Karpas-422 (cell line): ENCODE measurements at places on chromosomes 13 and 19. TPM values are rescaled to one million over a fixed set of nuclear protein-coding genes. Genes with fewer than 3 reads are reported as not detected.

DNA sequence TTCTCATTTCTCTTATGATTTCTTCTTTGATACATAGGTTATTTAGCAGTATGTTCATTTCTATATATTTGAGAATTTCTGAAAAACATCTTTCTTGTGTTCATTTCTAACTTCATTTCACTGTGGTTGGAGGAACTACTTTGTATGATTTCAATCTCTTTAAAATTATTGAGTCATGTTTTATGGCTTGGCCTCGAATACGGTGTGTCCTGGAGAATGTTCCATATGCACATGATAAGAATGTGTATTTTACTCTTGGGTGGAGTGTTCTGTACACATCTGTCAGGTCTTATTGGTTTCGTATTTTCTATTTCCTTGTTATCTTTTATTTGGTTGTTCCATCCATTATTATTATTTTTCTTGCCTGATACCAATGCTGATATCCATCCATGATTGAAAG lies 22.9 kb downstream of the DNM2 start:
- no peak overlapping the region for H3K27ac ChIP-seq
- peaks cover 22% of the 10 kb centered on the region for H3K4me1 ChIP-seq
- H3K27me3 ChIP-seq, result no peaks in the 10 kb centered on the region
- DNase-seq, result no peak

GRCh38 chr19:45103508-45104319 lies 10.7 kb downstream of the PPP1R37 start:
- H3K27me3 ChIP-seq, result no peaks in the 10 kb centered on the region
- H3K36me3 ChIP-seq, result no peaks in the 10 kb centered on the region
- H3K27ac ChIP-seq, result peak overlapping the region; percentile 52

The MBD3L2 gene
- total RNA-seq, result not detected in 2 replicates

GRCh38 chr13:88068316-88068715 lies 397.1 kb downstream of the SLITRK5 start:
- H3K4me3 ChIP-seq, result no peak overlapping the region
- H3K4me1 ChIP-seq, result no peaks in the 10 kb centered on the region
- H3K36me3 ChIP-seq, result no peaks in the 10 kb centered on the region
- no peak overlapping the region for H3K27ac ChIP-seq

DNA sequence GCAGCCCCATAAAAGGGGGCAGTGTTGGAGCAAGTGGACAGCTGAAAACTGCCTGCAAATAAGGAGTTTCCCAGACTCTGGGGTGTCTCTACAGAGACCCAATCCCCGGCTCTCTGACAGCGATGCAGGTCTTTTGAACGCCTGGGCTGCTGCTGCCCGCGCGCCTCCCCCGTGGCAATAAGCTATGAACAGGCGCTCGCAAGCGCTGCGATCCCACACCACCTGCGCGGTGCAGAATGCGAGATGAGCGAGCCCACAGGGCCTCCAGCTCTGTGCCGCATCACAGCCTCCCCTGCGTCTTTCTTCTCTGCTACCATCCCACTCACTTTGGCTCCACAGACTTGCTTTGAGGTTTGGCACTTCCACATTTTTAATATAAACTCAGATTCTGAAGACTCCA lies 62.3 kb downstream of the KCTD15 start:
- H3K36me3 ChIP-seq, result no peaks in the 10 kb centered on the region
- no peak for DNase-seq
- no peaks in the 10 kb centered on the region for H3K27me3 ChIP-seq
